ENCODE measurements at places on chromosomes 6 and 20.

- no peak for DNase-seq
Observed at GRCh38 chr6:100566563-100566962, 101.8 kb upstream of the SIM1 start.

DNA sequence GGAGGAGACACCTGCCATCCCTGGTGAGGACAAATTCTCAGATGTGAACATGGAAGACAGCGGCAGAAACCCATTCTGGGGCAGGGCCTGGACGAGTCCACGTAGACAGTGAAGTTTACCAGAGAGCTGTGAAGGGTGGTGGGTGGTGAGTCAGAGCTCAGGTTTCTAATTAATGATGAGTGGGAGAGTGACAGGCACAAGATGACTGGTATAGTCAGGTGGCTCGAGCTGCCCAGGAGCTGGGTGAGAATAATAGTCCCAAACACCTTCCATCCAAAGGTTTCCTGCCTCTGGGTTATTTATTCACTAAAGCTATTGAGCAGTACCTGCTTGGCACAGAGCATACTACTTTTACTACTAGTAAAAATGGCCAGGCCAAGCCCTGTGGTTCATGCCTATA is 6.0 kb downstream of the TLDC2 start:
- DNase-seq: no peak

DNA sequence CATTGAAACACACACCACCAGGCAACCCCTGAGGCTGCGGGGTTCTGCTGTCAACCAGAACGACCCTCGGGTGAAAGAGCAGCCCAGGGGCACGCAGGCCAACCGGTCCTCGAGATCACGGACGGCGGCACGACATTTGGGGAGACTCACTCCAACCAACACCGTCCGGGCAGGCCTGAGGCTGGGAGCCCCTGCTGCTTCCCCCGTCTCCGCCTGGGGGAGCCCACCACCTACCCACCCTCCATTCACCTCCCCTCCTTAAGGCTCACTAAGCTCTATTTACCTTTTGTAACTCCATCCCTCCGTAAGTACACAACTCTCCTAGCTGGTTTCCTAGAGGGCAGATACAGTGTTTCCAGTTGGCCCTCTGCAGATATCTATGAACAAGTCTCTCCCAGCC is 971.3 kb upstream of the DEFB115 start:
- DNase-seq: no peak

DNA sequence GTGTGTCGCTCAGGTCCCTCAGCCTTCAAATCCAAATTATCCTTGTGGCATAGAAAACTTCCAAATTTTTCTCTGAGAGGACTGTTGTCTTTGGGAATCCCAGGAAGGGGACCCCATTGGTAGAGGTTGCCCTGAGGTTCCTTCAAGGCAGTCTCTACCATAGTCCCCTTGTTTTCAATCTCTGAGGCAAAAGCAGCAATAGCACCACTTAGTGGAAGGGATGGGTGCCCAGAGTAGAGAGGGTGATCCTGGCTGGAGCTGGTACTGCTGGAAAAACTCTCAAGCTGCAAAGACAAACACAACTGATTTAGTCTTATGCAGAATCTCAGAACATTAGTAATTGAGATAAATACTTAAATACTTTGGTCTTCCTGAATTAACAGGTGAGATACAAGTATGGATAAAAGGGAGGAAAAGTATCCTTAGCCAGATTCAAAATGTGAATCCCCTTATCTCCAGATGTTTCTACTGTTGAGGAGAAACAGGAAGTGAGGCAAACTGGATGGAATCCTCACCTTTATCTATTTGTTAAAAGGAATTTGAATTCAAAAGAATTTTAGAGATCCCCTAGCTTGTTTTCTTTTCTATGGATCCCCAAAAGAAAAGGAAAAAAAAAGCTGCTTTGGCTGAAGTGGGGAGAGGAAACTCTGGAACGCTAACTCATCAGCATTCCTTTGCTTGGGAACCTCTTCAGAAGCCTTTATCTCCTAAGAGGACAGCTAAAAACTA is 13.4 kb downstream of the ZNF318 start:
- DNase-seq: no peak

GRCh38 chr6:74557236-74557635 is 648.6 kb downstream of the COL12A1 start:
- DNase-seq: no peak

GRCh38 chr6:52399511-52400312 is 20.4 kb upstream of the EFHC1 start:
- peak; percentile 18 for DNase-seq

- DNase-seq: no peak
Observed at GRCh38 chr6:125983246-125983945, 2.9 kb upstream of the TRMT11 start.
